GM13977 (cell line): ENCODE measurements at places on chromosomes 12 and 14.

GRCh38 chr14:64401949-64402348 lies 13.8 kb downstream of the MTHFD1 start:
- DNase-seq, result no peak

DNA sequence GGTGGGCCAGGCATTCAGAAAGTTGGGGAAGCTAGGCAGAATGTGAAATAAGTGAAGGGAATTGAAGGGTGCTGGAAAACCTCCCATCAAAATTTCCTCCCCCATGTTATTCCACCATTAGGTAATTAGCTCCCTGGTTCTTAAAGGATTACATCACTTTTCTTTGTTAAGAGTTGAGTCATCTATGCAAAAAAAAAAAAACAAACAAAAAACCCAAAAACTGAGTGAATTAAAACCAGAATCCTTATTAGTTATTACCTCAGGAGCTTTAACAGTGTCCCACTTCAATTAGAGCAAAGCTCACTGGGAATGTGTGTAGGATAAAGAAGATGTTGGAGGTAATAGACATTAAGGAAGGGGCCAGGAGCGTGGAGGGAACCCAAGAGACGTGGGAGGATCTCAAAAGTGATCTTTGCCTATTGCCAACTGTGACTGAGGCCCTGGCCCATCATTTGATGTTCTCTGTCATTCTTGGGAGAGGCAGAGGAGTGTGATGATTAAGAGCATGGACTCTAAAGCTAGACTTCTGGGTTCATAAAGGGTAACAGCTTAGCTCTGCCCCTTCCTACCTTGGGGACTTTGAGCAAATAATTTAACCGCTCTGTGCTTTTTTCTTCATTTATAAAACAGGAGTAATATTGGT lies 364.7 kb downstream of the APAF1 start:
- DNase-seq, result no peak

GRCh38 chr12:124020514-124020949 lies 47.5 kb downstream of the ZNF664 start:
- DNase-seq, result no peak

DNA sequence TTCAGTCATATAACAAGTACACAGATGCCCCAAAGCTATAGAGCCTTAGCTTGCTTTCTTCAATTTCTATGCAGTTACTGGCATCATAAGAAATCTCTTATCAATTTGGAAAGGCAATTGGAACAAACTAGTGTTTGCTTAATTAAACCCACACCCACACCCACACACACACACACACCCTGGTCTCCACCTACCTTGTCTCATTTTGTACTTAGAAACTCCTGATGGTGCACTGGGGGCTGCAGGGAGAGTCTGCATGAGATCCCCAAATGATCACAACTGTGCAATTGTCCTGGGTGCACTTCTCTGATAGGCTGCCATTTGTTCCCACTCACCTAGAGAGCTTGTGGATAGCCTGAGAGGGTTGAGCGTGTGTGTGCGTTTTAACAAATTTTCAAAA lies 40.5 kb upstream of the PTCSC3 start:
- no peak for DNase-seq

GRCh38 chr12:7019043-7019569 lies 830 bp upstream of the LPCAT3 start:
- DNase-seq, result no peak

GRCh38 chr12:32789446-32789845 lies 33.7 kb upstream of the YARS2 start:
- no peak for DNase-seq
